AG04450 (cell line): ENCODE measurements at places on chromosomes 11 and 22.

DNA sequence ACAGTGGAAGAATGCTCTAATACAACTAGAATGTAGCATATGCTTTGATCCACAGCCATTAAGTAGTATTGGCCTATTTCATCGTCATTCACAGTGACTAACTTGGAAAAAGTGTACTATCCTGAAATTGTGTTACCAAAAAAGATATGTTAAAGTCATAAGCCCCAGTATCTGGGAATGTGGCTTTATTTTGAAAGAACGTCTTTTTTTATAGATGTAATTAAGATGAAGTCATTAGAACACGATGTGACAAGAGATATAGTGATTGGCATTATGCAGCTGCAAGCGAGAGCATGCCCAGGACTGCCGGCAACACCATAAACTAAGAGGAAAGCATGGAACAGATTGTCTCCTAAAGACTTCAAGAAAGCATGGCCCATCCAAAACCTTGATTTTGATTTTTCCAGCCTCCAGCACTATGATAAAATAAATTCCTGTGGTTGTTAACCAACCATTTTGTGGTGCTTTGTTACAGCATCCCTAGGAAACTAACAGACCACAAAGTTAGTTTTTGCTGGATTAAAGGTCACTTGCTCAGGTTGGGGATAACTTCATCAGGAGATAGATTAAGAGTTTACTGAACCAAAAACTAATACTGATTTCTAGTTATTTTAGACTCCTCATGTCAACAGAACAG, 870.6 kb upstream of the LRRC4C start:
- no peak for DNase-seq

DNA sequence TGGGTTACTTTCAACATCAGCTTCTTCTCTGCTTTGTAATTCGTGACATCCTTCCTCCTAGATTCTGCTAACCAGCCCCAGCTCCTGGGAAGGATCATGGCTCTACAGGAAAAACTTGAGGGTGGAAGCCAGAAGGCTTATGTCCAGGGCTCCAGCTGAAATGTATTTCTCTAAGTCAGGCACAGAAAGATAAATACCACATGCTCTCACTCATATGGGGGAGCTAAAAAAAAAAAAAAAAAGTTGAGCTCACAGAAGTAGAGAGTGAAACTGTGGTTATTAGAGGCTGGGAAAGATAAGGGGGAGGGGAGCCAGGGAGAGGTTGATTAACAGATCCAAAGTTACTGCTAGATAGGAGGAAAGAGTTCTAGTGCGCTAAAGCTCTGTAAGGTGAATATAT, 74.9 kb downstream of the DSCAML1 start:
- DNase-seq: no peak

DNA sequence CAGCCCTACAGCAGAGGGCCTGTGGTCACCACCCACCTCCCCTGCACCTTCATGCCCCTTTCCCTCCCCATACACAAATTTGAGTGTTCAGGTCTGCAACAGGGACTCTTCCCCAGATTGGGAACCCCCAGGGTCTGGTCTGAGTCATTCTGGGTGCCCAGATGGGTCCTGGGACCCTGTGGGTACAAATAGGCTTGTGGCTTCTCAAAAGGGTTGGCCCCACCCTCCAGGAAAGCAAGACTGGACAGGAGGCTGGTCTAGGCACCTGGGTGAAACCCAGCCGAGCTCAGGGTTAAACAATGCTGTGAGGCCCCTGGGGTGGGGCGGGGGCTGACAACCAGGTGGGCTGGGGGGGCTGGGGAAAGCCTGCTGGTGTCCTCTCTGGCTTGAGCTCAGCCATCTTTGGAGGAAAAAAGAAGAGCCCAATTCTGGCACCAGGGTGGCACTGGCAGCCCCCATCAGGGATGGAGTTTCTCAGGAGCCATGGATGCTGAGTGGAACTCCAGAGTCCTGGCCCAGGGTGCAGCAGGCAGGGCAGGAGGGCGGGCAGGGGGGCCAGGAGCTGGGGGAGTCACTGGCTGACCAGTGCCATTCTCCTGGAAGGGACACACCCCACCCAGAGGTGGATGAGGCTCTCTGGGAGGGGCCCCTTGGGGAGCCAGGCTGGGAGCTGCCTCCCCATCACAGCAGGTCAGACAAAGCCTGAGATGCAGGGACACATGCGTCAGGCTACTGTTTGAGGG, 1.1 kb downstream of the SEPTIN5 start:
- DNase-seq: no peak

GRCh38 chr11:68904248-68904847, 657 bp downstream of the IGHMBP2 start:
- no peak for DNase-seq

- peak; percentile 13 for DNase-seq
Observed at GRCh38 chr11:95451682-95452081, 220.7 kb upstream of the SESN3 start.

- no peak for DNase-seq
Observed at GRCh38 chr11:37402663-37403062, 804.6 kb upstream of the RAG2 start.

DNA sequence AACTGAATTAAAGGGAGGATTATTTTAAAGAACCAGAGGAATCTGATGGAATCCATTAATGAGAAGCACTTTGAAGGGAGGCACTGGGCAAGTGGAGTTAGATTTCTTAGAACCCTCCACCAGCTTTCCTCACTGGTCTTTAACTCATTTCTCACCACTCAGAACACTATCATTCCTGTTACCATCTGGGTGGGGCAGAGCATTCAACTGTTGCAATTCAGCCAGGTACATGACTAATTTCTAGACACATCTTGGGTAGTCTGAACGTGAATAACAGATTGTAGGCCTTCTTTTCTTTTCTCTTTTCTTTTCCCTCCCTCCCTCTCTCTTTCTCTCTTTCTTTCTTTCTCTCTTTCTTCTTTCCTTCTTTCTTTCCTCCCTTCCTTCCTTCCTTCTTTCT, 15.5 kb upstream of the MMP1 start:
- DNase-seq: no peak

GRCh38 chr22:19844377-19845053, 10.2 kb downstream of the GNB1L start:
- DNase-seq: no peak

DNA sequence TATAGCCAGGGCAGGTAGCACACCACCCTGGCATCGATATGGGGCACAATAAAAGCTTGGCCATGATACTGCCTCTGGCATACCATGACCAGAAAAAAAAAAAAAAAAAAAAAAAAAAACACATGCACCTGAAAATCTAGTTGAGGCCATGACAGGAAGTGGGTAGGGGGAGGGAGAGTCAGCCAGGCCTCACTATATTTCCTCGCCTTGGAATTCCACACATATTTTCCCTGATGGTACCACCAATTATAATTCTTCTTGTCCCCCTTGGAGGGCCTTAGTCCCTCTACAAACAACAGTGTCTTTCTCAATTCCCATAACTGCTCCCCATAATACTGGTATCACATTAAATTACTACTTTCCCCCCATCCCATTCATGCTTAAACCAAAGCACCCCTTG, 12.6 kb upstream of the CHKA start:
- no peak for DNase-seq

DNA sequence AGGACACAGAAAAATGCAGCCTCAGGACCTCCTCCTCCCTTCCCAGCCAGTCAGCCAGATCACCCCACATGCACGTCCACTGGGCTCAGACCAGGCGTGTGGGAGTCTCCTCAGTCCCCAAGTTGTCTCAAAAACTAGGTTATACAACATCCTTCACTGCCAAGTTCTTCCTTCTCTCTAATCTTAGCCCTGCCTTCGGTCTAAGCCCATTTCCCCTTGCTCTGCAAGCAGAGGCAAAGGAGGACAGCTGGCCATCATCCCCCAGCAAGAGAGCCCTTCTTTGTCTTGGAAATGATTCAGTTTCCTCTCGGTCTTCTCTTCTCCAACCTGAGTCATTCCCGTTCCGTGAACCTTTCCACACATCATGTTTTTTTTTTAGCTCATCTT, 14.0 kb upstream of the NRGN start:
- no peak for DNase-seq

- DNase-seq: peak; percentile 59
Observed at GRCh38 chr11:1863352-1864216, 10.7 kb downstream of the LSP1 start.

- peak; percentile 4 for DNase-seq
Observed at GRCh38 chr11:113287801-113288200, 26.6 kb upstream of the TTC12 start.

DNA sequence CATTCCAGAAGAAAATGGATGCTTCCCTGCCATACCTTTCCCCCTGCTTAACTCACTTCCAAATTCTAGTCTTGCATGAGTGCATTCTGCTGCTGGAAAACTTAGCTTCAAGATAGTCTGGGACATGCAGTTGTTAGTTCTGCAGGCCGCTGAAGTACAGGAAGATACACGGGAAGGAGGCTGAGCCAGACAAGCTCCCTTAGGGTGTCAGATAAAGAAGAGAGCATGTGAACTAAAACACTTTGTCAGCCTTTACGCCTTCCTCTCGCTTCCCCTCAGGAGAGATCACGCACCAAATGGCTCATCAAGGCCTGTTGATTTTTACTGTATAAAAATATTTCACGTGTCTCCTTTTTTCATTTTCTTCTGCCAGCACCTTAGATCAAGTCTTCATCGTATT, 420.7 kb downstream of the INSC start:
- DNase-seq: no peak

- DNase-seq: no peak
Observed at GRCh38 chr11:17736930-17737817, 2.6 kb downstream of the KCNC1 start.

DNA sequence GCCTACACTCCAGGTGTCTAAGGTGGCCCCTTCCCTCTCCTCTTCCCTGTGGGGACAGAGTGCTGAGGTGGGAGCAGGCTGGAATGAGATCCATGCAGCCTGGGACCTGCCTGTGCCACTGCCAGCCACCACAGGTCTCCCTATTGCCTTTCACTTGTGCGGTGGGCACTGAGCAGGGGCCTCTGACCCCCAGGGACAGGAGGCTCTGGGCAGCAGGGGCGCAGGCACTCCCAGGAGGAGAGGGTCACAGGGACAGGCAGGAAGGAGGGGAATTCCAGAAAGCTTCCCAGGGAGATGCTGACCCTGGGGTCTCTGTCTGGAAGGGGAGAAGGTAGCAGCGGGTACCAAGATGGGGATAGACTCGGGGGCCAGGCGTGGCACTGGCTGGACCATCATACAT, 228.5 kb upstream of the B3GAT1 start:
- no peak for DNase-seq

- DNase-seq: no peak
Observed at GRCh38 chr22:49659924-49660315, 167.8 kb downstream of the BRD1 start.

DNA sequence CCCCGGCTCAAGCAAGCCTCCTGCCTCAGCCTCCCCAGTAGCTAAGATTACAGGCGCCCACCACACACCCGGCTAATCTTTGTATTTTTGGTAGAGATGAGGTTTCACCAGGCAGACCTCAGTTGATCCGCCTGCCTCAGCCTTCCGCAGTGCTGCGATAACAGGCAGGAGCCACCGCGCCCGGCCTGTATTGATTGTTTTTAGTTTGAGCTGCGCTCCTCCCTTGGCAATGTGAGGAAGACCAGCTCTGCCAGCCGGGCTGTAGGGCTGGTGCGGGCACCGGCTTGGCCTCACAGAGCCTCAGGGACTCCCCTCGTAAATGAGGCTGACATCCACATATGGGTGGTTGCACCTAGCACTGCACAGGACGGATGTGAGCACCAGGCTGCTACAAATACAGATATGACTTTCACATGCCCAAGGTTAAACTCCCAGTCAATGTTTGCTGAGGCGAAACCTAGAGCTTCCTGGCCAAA, 7.5 kb upstream of the SLC2A11 start:
- no peak for DNase-seq

- DNase-seq: no peak
Observed at GRCh38 chr22:46090631-46091201, 59.6 kb upstream of the PPARA start.

DNA sequence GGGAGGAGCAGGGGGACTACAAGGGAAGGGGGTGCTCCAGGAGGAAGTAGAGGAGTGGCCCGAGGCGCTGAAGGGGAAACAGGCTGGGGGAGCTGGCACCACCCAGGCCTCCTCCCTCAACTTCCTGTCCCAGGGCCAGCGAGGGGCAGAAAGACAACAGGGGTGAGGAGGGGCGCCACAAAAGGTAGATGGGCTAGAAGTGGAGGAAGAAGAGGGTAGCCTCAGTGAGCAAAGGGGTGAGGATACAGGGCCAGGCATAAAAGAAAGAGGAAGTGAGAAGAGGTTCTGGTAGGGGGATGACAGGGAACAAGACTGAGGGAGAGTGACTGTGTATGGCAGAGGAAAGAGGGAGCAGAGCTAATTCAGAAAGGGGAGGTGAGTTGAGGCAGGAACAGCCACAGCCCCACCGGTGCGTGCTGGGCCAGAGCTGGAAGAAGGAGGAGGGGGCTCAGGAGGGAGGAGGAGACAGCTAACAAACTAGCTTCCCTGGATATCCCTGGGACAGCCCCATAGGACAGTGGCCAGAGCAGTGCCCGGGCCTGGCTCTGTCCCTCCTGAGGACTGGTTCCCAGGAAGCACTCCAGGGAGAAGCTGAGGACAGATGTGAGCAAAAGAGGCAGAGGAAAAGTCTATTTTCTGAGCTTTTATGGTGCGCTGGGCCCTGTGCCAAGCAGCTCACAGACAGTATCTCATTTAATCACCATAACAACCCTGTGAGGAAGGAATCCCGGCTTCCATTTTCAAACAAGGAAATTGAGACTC, 8.5 kb downstream of the DCHS1 start:
- no peak for DNase-seq

DNA sequence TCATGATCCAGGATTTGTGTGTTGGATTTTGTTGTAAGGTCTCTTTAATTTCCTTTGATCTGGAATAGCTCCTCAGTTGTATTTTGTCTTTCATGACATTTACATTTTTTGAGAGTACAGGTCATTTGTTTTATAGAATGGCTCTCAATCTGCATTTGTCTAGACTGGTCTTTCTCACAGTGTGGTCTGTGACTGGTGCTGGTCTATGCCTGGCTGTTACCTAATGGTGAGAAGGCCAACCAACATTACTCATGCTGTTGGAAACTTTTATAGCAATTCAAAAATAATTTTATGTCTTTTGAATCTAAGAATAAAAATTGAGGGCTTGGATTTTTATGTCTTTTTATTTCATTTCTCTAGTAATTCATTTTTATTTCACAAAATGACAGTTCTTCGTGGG, 3.9 kb upstream of the NCR3LG1 start:
- no peak for DNase-seq

DNA sequence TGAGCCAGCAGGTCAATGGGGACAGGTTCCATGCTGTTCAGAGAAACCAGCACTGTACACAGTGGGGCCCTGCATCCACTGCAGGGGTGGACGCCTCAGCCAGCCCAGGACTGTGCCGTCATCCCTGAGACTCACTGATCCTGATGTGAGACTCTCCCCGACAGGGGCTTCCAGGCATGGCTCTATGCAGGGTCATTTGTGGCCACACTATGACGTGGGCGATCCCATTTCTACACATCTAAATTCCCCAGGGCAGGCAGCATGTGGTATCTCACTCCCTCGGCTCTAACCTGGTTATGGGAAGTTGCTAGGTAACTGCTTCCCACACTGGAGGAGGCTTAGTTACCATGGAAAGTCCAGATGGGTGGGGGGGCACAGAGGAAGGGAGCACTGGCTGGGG, 14.2 kb upstream of the FAM83F start:
- DNase-seq: no peak
